ENCODE measurements at places on chromosomes 5 and 9. TPM values are rescaled to one million over a fixed set of nuclear protein-coding genes. Genes with fewer than 3 reads are reported as not detected.

GRCh38 chr9:75274781-75275180 lies 186.5 kb downstream of the OSTF1 start:
- DNase-seq: no peak

DNA sequence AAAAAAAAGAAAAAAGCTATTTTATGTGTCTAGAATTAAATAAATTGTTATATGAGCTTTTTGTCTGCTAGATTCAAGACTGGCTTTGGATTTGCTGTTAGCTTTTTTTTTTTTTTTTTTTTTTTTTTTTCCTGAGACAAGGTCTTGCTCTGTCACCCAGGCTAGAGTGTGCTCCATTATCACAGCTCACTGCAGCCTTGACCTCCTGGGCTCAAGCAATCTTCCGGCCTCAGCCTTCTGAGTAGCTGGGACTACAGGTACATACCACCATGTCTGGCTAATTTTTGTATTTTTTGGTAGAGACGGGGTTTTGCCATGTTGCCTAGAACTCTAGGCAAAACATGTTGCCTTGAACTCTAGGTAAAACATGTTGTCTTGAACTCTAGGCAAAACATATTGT lies 16.7 kb downstream of the GPBP1 start:
- DNase-seq: no peak

GRCh38 chr9:26813247-26813646 lies 79.4 kb downstream of the CAAP1 start:
- no peak for DNase-seq

DNA sequence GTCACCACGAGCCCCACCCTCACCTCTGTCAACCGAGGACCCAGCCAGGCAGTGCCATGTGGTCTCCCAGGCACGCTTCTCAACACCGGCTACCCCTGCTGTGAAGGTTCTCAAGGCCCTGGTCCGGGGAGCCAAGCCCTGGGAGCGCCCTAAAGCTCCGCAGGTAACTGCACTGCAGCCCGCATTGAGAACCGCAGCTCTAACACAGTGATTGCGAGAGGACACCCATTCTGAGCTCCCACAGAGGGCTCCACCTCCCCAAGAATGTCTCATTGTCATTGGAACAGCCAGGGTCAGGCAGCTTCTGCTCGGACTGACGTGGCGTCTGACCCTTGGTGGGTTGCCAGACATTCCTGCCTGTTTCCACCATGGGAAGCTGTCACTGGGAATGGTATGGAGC lies 88.3 kb downstream of the ANKRD33B start:
- DNase-seq: no peak

DNA sequence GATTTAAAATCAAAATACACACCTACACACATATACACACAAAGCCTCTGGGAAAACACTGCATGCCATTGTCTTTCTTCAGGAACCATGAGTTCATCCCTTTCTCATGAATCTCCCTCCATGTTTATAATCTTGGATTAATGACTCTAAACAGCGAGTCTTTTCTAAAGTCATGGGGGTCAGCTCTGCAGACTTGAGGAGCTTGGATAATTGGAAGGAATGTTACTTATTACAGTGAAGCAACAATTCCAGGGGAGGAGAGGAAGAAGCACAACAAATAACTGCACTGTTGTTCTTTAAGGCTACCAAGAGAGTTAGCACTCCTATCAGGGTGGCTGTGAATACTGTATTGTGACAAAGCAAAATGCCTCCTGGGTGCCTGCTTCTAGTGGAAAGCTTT lies 444.7 kb downstream of the ANXA1 start:
- no peak for DNase-seq

DNA sequence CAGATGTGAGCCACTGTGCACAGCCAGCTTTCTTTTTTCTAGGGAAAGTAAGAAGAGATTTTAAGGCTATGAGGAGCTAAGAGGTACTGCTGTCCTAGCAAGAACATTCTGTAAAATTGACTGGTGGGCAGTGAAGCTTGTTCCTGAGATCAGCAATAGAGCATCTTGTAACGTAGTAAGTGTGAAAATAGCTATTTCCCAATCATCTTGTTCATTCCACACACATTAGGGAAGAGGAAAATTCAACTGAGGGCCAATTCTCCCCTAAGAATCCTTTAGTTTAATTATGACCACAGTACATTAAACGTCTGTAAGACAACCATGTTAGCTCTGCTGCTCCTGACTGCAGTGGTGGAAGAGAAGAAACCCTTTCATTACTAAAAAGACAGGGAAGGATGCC lies 246.2 kb downstream of the EFNA5 start:
- no peak for DNase-seq

DNA sequence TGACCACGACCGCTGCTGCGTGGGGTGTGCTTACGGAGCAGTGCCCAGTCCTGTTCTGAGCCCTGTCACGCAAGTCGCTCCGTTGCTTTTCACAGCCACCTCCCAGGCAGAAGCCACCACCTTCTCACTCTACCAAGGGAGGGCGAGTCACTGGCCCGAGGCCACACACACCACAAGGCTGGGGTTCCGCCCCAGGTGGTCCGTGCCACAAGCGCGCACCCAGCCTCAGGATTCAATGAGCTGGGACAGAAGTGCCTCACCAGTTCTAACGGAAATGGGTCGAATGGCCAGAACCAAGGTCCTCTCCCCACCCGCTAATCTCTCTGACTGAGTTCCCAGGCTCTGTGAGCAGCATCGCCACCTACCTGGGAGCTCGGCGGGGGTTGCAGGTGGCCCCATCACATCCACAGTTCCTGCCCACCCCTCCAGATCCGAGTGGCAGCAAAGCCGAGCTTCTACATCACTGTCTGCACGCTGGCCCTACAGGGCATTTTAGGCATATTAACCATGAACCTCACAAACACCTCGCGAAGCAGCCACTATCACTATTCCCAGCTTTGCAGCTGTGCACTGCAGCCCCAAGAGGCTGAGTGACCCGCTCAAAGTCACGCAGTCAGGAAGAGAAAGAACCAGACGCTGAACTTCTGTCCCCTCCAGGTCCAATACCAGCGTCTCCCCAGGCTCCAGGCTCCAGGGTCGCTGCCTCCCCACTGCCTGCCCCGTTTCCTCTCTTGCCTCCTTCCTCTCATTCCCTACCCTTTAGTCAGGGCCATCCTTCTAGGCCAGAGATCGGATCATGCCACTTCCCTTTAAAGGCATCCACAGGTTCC lies 92.1 kb upstream of the PHYKPL start:
- DNase-seq: no peak

- no peak for DNase-seq
Observed at GRCh38 chr5:131760793-131761192, 36.0 kb downstream of the FNIP1 start.

GRCh38 chr5:22605473-22605872 lies 247.7 kb downstream of the CDH12 start:
- DNase-seq: no peak

DNA sequence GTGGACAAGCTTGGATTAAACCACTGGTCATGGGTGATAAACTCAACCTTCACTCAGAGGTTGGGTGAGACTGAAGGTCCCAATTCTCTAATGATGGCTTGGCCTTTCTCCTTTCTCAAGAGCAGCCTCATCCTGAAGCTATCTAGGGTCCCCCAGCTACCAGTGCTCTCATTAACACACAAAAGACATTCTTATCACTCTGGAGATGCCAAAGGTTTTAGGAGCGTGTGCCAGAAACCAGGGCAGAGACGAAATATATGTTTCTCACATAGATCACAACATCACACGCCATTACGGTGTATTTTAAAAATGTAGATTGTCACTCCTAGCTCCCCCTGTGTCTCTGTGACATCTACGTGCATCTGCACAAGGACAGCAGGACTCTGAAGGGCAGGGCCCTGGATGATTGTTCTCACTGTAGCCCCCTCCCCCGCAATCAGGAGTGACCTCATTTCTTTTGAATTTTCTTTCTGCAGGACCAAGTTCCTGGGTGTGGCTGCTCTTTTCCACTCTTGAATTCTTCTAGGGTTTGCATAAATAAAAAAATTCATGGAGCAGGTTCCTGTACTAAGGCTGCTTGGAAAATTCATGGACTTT lies 311.3 kb downstream of the GADD45G start:
- DNase-seq: no peak

The IL3 gene
- not detected for total RNA-seq

The LTC4S gene
- 5.0 TPM for total RNA-seq

The MAMDC4 gene
- total RNA-seq: 17.3 TPM

The TERT gene
- 6.9 TPM for total RNA-seq

The OSMR gene
- total RNA-seq: 46.0 TPM

The IER5L gene
- 195 TPM for total RNA-seq

The NEUROG1 gene
- total RNA-seq: not detected

All from HCT116 (cell line).